ENCODE measurements at places on chromosomes 1 and 21.

DNA sequence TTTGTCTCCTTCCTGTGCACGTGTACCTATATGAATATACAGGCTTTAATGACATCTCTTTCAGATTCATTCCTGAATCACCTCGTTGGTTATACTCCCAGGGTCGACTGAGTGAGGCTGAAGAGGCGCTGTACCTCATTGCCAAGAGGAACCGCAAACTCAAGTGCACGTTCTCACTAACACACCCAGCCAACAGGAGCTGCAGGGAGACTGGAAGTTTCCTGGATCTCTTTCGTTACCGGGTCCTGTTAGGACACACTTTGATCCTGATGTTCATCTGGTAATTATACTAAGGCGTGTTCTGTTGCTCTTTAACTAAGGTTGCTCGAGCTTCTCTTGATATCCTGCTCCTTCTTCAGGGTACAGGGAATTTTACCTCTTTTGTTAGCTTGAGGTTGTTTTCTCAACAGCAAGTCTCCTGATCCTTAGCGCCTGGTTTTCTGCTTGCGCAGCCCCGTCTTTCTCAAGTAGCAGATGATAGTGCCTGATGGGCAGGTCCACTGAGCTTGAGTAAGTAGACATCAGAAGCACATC is 55.1 kb downstream of the SLC22A15 start:
- DNase-seq, result no peak

GRCh38 chr1:240171907-240172306 is 80.2 kb downstream of the FMN2 start:
- no peak for DNase-seq

- DNase-seq, result no peak
Measured at GRCh38 chr1:221663321-221663720, 78.6 kb downstream of the DUSP10 start.

- no peak for DNase-seq
Measured at GRCh38 chr1:168974611-168975010, 131.9 kb upstream of the ATP1B1 start.
